Activated CD4-positive, alpha-beta T cell treated with anti-CD3 and anti-CD28 coated beads, Interleukin-10, Interleukin-2, amounts not matched to agents 100 ng/mL and 50 ng/mL, durations not matched to agents 16 hours and 8 hours (primary cell): ENCODE measurements at places on chromosomes 4 and X.

DNA sequence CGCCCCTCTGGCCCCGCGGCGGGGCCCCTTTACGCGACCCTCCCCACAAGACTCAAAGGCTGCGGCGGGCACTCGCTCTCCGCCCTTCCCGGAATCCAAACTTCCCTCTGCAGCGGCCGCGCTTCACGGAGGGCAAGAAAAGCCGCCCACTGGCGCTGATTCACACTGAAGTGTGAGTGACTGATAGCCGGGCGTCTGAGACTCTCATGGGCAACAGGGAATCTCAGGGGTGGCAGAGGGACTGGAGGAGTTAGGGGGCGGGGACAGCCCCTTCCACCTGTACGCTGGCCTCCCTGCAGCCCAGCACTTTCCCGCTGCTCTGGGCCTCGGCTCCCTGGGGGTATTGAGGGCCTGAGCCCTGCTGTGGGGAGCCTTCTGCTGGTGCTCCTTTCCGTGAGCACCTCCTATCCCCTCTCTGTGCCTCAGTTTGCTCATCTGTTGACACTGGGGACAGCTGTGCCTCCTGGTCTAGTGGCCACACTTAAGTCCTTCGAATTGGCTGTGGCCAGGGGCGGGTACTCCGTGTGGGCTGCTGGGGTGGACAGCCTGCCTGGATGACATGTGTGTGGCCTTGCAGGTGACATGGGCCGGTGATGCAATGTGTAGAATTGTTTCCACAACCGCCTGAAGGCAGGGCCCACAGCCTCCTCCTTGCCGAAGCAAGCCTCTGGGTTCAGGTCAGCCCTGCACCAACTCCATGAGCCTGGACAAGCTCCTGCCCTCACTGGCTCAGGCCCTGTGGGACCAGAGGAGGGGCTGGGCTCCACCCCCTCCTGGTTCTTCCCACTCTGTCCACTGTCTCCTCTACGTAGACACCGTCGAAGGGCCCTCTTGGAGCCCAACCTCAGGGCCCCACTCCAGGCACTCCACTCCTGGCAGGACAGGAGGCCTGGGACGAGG is 951 bp downstream of the SH3BP2 start:
- peak; percentile 28 for DNase-seq

DNA sequence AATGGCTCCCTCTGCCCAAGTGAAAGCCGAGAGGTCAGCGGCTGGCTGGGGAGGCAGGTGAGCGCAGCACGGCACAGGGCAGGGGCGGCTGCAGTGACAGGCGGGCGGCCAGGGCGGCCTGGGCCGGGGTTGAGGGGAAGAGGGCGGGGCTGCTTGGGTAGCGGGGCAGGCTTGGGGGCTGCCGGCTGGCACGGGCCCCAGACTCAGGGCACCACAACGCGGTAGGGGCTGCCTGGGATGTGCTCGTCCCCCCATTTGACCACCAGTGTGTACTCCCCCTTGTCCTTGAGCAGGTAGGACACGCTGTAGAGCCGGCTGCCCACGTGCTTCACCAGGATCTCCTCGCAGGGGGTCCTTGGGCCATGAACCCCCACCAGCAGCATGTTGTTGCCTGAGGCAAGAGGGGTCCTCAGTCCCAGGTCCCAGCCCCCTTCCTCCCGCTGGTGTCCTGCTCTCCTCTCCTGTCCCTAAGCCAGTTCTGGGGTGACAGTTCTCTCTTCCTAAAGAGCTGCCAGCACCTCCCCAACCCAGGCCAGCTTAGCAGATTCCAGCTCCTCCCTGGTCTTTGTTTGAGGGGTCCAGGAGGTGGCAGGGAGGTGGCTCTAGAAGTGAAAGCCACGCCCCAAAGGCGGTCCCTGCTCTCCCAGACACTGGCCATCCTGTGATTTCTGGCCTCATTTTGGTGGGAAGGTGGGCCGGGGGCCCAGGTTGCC is 25.6 kb downstream of the FLNA start:
- DNase-seq, result no peak

- DNase-seq, result no peak
Measured at GRCh38 chrX:124680287-124680686, 333.9 kb downstream of the SH2D1A start.

DNA sequence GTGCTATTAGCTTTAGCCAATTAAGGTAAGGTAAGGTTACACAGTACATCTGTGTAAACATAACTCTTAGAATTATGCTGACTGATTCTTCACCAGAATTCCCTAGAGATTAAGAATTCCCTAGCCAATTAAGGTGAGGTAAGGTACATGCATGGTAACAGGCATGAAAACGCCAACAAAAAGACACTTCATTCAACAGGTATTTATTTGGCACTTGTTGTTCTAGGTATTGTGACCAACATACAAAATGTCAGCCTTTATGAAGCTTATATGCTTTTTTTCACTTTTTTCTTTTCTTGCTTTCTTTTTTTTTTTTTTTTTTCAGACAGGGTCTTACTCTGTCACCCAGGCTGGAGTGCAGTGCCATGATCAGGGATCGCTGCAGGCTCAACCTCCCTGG is 47.2 kb downstream of the EDNRA start:
- no peak for DNase-seq

- no peak for DNase-seq
Measured at GRCh38 chr4:90001023-90001422, 106.4 kb downstream of the MMRN1 start.
